ENCODE measurements at places on chromosomes 7 and 10.

- no peak for DNase-seq
Measured at GRCh38 chr7:8773518-8773917, 340.1 kb downstream of the NXPH1 start.

DNA sequence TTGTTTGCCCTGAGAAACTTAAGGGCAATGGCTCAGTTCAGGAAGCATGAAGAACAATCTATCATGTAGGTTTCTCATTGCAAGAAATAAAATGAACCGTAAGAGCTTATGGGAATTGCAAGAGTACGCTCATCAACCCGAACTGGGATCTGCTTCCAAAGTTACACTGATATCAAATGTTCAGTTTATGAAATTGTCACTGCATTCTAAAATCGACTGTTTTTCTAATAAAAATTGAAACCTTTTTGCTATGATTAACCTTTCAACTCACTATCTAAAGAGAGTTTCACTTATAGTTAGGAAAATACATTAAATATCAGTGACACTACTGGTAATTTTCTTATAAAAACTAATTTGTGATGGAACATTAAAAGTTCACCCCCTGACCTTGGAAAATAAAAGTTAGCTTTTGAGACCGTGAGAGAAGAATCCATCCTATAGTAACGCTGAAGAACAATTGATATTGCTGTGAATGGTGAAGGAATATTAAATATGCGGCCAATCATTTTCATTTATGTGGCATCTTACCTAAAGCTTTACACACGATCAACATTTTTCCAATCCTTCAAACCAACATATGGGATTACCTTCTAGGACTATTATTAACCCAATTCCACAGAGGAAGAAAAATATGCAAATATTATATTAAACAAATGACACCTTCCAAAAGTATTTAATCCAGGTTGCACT lies 2.2 kb downstream of the MEOX2 start:
- DNase-seq, result no peak

DNA sequence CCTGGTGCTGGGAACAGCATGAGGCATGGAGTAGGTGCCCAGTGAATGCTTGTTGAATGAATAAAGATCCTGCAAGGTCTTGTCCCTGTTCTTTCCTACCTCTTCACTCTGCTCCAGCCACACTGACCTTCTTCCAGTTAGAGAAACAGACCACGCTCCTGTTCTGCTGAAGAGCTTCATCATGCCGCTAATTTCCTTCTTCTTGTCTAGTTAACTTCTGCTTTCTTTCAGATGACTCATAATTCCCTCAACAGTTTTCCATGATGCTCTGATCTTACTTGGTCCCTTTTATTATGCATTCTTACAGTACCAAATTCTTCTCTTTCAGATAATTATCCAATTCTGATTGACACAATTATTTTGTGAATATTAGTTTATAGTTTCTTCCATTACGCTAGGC lies 59.5 kb upstream of the C1QL3 start:
- peak; percentile 77 for DNase-seq

DNA sequence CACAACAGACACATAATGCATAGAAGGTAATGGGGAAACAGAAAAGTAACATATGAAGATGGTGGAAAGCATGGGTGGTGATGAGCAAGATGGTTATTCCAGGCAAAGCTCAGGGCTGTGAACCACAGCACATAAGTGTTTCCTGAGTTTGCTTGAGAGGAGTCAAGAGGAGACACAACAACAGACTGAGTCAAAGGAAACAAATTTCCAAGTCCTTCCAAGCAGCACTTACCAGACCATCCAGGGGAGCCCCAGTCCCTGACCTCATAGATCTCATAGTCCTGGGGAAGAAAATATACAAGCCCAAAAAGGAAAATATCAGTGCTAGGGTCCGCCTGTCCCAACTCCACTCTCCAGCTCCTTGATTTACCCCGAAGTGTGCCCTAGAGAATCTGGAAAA lies 216.6 kb upstream of the FZD1 start:
- DNase-seq, result no peak

GRCh38 chr7:90290244-90291113 lies 30.6 kb downstream of the FAM237B start:
- peak; percentile 79 for DNase-seq

GRCh38 chr10:62529396-62529795 lies 155.2 kb downstream of the ZNF365 start:
- DNase-seq, result no peak

- no peak for DNase-seq
Measured at GRCh38 chr10:43322769-43323168, 48.7 kb upstream of the FXYD4 start.
